Sciatic nerve (tissue), 2 donors: ENCODE measurements at places on chromosomes 16 and 17.

DNA sequence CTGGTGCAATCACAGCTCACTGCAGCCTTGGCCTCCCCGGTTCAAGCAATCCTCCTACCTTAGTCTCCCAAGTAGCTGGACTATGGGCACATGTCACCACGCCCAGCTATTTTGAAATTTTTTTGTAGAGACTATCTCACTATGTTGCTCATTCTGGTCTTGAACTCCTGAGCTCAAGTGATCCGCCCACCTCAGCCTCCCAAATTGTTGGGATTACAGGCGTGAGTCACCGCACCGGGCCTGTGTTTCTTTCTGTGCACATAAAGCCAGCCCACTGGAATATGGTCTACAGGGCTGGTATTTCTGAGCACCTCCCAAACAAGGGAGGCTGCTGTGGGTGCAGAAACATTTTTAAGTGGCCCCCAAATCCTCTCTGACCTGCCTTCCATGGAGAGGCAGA is 8.4 kb downstream of the TMEM95 start:
- no peak for DNase-seq

GRCh38 chr16:57762365-57763040 is 26.9 kb downstream of the KATNB1 start:
- no peak for DNase-seq

DNA sequence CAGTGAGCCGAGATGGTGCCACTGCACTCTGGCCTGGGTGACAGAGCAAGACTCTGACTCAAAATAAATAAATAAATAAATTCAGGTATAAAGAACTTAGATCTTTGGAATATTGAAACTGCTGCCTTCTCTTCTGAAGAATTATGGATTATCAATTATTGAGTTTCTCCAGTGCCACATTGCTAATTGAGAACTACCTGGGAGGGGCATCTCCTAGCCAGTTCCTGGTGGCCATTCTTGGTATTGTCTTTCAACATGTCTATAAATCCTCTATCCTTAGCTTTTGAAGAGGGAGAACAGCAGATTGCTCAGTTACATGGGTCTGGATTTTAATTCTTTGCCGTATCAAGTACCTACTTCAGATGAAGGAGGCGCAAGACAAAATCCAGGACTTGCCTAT is 29.2 kb downstream of the CALCOCO2 start:
- no peak for DNase-seq

DNA sequence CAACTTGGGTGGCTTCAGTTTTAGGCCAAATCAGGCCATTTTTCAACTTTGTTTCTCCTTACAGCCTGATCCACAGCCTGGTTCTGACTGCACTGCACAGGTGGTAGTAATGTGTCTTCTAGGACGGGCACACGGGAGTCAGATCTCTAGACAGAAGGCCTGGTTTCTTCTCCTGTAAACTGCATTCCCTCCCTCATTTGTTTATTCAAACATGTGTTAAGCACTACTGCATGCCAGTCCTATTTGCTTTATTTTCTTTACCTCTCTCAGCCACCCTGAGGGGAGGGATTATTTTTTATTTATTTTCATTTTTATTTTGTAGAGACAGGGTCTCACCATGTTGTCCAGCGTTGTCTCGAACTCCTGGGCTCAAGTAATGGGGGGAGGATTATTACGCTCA is 6.3 kb upstream of the KSR1 start:
- DNase-seq: no peak

DNA sequence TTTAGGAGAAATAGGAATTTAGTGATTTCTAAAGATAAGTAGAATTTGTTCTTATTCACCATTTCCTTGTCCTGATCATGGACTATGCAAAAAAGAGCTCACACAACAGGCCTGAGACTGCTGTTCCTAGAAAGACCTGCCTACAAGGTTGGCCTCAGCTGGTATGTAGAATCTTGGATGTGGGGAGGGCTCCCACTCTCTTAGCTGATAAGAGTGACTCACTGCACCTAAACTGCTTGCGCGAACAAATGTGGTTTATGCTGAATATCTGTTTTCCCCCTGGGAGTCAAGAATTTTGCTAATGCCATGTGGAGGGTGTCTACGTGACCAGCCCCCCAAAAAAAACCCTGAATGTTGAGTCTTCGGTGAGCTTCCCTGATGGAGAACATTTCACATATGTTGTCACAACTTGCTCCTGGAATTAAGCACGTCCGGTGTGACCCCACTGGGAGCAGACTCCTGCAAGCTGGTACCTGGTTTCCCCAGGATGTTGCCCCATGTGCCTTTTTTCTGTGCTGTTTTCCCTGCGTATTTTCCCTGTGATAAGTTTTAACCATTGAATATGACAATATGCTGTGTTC is 68.8 kb upstream of the HSBP1 start:
- DNase-seq: no peak

DNA sequence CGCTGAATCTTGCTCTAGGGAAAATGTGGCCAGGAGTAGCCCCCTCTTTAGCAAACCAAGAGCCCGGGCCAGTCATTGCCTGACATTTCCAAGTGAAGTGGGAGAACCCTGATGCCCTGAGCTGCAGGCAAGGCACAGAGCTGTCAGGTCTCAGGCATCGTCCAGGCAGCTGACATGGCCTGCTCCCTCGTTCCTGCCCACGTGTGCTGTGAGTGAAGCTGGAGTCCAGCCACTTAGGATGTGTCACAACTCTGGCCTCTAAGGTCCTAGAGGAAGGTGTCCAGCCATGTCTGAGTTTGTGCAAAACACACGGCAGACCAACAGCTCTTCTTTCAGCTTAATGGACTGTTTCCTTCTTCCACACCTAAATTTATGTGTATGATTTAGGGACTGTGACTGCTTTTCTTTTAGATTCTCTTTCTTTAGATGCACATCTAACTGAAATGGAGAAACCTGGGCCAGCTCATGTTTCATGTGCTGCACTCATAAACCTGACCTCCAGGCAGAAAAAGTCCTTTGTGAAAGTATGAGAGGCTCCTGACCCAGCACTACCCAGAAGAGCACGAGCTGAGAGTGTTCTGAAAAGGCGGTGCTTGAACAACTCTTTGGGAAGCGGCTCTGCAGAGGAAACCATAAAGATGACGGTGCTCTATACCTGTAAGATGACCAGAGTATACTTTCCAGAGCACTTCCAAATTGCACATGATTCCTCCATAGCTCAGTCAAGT is 14.8 kb upstream of the LIMD2 start:
- DNase-seq: no peak

GRCh38 chr17:66673668-66674276 is 161.1 kb upstream of the CACNG5 start:
- DNase-seq: peak; percentile 67

DNA sequence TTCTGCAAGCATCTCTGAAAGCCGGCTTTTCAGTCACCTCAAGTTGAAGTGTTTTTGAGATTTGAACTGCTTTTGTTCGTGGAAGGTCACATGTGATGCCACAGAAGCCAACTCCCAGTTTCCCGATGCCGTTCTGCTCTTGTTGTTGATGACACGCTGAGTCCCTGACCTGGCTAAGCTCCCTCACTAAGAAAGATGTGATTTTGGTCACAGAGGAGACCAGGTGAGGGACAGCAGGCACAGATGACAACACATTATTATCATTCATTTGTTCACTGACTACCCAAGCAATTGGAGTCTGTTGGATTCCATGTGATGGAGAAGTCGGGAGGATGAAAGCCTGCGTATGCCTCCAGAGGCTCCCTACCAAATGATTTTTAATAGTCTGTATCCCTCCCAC is 822.4 kb upstream of the RBFOX1 start:
- DNase-seq: no peak

- DNase-seq: no peak
These were observed 228.8 kb downstream of the CDH11 start for GRCh38 chr16:64892835-64893785.

- no peak for DNase-seq
These were observed 18.9 kb downstream of the TVP23A start for GRCh38 chr16:10799736-10800135.

DNA sequence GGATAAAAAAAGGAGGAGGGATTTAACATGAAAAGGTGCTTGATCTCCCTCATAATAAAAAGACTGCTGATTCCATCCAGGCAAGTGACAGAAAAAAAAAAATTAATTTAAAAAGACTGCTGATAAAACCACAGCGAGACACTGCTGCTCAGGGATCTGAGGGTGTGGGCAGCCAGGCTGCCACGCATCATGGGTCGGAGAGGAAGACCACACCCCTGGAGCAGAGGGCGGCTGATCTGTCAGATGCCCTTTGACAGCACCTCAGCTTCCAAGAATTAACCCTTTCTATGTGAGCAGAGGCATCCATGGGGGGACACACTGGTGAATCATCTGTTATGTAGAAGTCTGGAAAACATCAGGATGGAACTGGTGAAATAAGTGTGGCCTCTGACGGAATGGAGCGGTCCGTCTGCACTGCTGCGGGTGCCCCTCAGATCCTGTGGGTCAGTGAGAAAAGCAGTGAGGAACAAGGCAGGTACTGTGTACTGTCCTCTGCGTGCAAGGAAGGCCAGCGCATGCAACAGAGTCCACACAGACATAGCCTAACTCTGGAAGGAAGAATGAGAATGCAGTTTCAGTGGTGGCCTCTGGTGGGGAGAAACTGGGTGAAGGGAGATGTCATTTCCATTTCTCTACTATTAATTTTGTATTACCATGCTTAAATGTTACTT is 19.8 kb downstream of the MAPT start:
- DNase-seq: no peak

DNA sequence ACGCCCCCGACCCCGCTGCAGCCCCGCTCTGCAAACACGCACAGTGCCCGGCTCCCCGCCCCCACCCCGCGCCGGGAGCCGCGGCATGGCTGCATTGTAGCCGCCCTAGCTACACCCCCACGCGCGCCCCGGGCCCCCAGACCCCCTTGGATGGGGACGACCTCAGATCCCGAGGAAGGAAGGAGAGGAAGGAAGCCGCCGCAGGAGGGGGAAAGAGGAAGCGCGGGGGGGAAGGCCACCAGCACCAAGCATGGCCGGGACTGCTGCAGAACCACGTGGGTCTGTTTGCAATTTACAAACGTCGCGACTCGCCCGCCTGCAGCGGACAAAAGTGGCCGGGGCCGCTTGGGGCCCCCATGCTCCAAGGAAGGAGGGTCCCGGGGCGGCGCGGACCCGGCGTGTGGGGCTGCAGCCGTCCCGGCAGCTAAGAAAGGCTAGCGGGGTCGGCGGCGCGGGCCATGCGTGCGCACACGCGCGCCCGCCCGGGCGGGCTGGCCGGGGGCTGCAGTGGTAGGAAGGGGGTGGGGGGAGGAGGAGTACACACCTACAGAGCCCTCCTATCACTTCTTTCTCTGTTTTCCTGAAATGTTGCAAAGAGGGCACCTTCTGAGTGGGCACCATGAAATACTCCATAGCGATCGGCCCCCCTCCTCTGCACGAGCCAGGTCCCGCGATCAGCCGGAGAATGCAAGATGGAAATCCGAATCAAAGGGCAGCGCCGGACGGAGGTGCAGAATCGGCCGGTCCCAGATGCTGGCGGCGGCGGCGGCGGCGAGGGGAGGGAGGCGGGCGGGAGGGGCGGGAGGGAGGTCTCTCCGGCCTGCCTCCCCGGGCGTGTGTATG is 488 bp downstream of the TFAP4 start:
- peak; percentile 80 for DNase-seq

DNA sequence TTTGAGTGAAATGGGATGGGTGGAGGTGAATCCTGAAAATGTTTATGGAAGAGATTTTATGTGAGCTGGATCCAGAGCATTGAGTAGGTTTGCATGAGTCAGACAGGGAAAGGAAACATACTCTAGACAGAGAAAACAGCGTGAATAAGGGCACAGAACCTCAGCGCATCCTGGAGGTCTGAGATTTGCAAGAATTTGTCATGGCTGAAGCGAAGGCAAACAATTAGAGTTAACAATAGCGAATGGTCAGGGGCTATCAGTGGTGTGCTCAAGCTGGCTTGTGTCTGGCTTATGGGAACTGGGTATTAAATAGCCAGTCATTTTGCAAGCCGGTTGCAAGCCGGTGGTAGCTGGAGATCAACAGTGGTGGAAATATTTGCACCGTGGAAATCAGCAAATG is 36.4 kb downstream of the MAP2K6 start:
- DNase-seq: no peak

DNA sequence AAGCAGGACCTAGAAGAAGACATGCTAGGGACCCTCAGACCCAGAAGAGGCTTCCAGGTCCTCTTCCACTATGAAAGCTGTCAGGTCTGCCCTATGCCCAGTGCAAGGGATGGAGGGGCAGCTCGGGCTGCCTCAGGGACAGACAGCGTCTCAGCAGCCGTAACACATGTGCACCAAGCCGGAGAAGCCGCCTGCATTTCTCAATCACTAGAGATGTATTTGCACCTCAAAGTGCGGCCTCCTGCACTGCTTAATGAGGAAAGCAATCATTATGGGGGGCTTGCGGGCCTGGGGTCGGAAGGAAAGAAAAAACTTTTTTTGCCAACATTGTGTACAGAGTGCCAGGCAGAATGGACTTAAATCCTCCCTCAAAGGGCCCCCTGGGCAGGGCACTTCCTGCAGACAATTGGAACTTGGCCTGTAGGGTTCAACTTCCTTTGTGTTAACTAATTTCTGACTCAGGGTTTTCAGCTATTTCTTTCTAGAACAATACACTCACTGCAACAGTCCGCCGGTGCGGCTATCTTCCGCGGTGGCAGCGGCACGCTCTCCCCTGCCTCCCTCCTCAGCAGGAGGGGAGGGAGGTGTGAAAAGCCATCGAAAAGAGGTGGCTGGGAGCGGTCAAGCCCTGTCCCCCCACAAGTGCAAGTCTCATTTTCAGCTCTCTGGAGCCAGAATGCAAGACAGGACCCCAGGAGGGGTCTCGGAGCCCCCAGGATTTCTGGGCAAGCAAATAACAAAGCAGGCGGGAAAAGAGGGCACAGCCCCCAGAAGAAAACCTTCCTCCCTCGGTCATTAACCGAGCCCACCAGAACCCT is 101.2 kb downstream of the ZNF423 start:
- no peak for DNase-seq

DNA sequence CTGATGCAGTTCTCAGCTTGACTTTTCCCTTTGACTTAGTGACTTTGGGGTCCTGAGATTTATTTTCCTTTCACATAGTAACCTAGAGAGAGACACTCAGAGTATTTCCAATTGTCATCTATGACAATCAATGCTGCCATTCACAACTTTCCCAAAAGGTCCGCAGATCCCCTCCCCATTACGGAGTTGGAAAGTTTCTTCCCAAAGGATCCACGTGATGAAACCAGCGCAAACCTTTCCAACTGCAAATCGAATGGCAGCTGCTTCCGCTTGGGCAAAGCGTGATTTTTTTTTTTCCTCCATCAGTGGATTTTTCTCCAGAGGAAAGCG is 538 bp upstream of the FCSK start:
- DNase-seq: no peak

GRCh38 chr17:48498164-48498850 is 32.5 kb downstream of the HOXB1 start:
- no peak for DNase-seq

DNA sequence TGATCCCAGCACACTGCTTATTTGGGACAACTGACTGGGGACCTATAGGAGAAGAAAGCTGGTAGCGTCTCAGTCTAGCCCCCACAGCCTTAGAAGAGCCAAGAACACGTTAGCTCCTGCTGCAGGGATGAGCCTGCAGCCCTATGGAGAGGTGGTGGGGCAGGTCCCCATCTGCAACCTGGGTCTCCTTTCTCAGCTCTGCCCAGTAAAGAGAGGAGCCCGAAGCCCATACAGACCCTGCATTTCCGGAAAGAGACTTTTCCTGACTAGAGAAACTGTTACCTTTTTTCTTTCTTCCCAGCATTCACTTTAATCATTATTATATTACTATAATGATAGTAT is 788 bp downstream of the METTL22 start:
- DNase-seq: no peak

- no peak for DNase-seq
These were observed 13.3 kb upstream of the ABR start for GRCh38 chr17:1192911-1193699.
